Type B pancreatic cell (in vitro differentiated cells): ENCODE measurements at places on chromosomes 13 and 19.

- no peak for DNase-seq
Observed at GRCh38 chr19:17401628-17402027, 3.8 kb downstream of the BST2 start.

- DNase-seq, result no peak
Observed at GRCh38 chr13:42345367-42345766, 73.4 kb downstream of the AKAP11 start.

- DNase-seq, result peak; percentile 91
Observed at GRCh38 chr19:46296722-46297461, at the start of gene HIF3A. HIF3A (plus strand) TSS chr19:46297042; CDS start chr19:46297077, 35 bp downstream.

GRCh38 chr19:3374369-3375112, 8.2 kb downstream of the NFIC start:
- DNase-seq, result no peak

DNA sequence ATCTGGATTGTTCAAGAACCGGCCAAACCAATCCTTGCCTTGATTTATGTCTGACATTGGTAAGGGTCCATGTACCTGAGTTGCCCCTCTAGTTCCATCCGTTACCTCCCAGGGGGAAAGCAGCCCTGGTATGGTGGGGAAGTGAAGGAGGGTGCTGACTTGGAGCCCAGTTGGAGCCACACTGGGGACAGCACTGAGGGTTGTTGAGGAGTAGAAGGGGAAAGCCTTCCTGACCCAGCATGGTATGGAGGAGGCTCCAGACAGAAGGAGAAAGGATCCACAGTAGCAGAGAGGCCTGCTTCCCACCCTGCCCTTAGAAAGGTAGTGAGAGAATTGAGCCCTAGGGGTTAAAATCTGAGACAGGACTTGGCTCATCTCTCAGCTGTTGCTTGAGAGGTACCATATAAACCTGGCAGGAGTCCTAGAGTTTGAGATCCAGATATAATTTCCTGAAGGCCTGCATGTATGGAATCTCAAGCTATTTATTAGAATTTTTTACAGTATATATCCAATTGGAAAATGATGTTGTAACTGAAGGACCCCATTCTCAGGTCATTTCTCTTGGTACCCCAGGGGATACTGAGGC, 16.7 kb upstream of the FCGBP start:
- DNase-seq, result no peak

GRCh38 chr13:49165798-49166752, 54.1 kb upstream of the MLNR start:
- no peak for DNase-seq

- no peak for DNase-seq
Observed at GRCh38 chr13:30163441-30163840, 143.9 kb downstream of the KATNAL1 start.

DNA sequence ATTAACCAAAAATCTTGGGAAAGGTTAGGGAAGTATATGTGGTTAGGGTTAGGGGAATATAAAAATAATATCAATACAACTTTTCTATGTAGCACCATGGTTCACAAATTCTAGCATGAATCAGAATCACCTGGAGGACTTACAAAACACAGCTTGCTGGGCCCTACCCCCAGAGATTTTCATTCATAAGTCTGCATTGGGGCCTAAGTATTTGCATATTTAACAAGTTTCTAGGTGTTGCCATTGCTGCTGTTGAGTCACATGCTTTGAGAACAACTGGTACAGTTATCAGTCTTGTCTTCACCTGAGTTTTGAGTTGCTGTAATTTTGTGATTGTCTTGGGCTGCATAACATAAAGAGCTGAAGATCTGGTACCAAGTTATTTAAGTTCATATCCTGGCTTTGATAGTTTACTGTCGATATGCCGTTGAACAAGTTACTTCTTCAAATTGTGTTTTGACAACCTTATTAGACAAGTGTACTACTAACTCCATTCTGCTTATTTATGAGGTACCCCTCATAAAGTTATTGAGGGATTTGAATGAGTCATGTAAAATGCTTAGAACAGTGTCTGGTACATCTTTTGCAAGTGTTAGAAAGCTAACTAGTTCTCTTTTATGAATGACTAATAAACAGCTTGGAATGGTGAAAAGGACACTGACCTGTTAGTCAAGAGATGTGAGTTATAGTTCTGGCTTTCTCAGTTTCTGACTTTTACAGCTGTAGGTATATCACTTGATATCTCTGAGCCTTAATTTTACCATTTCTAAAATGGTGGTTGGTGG, 132.9 kb downstream of the PAN3 start:
- no peak for DNase-seq

DNA sequence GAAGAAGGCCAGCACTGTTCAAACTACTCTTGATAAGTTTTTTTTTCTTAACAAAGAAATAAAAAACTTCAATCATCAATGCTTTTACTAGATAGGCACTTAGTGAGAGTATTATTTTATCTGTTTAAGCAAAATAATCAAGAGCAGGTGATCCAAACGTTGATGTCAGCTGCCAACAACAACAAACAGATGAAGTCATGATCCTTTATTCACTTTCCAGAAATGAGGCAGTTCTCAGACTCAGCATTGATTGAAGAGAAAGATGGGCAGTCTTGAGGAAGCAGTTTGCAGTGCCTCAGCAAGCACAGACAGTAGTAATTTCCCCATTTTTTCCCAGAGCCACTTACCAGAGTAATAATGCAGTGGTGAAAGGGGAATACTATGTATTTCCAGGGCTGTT, 38.4 kb upstream of the CSNK1A1L start:
- DNase-seq, result no peak

DNA sequence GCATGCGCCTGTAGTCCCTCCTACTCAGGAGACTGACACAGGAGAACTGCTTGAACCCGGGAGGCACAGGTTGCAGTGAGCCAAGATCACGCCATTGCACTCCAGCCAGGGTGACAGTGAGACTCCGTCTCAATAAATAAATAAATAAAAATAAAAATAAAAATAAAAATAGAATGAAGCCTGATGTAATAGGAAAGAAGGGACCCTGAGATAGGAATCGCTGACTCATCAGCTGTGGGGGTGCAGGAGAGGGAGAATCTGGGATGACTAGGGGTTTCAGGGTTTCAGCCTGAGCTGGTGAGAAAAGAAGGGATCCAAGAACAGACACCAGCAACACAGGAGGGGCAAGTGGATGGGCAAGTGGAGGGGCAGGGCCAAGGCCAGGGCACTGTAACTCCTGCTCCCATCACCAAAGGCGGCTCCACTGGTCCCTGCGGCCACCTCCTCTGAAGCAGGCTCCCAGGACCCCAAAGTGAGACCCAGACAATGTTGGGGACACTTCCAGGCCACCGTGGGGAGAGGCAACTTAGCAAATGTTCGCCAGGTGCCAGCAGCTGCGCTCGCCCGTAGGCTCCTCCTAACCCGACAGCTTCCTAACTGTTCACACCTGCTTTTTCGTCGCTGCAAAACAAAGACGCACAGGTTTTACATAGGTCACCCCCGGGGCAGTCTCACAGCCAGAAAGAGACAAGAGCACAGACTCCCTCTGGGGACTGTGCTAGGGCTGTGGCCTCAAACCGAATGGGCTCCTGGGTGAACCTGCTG, 1.2 kb downstream of the HAUS8 start:
- DNase-seq, result no peak
